ENCODE measurements at places on chromosomes 5 and 9.

- DNase-seq = no peak
These were observed 6.4 kb upstream of the ATOX1 start for GRCh38 chr5:151764801-151765200.

DNA sequence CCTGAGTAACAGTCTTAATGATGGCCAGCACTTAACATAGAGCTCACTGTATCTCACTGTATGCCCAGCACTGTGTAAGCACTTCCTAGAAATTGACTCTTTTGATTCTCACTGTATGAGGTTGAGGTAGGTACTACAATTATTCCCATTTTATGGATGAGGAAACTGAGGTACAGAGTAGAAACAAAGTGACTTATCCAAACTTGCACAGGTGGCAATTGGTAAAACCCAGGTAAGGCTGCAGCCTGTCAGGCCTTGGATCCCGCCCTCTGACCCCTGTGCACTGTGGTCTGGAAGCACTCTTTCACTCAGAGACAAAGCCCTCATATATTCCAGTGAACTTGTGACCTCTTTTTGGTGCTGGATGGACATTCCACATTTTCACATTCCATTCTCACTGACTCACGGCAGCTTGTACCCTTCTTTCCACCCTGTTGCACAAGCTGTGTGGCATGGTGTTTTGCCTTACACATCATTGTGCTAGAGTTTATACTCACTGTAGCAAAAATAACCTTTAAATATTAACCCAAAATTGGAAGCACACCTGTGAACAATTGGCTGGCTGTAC, 21.7 kb downstream of the ANKRD55 start:
- DNase-seq = no peak

DNA sequence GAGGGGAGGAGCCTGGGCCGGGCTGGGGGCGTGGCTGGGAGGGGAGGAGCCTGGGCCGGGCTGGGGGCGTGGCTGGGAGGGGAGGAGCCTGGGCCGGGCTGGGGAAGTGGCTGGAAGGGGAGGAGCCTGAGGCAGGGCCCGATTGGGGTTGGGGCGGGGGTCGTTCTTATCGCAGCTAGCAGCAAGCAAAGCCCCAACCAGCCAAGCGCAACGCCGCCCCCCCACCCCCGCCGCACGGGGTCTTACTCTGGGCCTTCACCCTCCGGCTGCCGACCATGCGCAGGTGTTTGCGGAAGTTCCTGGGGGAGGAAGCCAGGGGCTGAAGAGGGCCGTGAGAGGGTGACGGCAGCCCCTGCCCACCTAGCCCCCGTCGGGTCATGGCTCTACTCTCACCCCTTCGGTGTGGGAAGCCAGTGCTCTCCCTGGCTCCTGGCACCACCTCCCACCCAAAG, 5.0 kb downstream of the NSMF start:
- no peak for DNase-seq

DNA sequence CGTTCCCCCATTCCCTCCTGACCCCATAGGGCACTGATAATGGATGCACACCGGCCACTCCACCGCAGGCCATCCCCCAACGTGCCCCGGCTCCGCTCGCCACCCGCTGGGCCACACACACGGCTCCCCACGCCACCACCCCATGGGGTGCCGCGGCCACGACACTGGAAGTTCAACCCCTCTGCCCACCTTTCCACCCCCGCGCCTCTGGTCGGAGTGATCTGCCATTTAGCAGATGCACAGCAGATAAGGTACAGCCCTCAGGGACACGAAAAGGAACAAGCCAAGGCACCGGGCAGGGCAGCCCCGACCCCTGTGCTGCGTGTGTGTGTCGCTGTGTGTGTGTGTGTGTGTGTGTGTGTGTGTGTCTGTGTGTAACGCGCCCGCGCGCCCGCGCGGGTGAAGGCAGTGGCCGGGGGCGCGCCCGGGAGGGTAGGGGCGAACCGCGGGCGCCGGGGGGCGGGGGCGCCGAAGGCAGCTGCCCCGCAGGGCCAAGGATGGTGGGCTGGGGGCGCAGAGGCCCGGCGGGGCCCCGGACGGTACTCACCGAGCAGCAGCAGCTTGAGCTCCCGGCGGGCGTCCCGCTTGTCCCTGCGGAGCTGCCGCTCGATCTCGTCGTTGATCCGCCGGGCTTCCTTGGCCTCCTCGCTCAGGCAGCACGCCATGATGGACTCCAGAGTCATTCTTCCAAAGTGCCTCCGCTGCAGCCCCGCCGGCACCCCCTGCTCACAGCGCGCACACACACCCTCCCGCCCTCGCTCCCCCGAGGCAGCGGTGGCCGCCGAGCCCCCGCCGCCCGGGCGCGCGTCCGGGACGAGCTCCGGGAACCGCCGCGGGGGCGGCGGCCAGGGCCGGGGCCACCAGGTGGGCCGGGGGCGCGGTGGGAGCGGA, 813 bp downstream of the GNAQ start:
- DNase-seq = peak; percentile 36

DNA sequence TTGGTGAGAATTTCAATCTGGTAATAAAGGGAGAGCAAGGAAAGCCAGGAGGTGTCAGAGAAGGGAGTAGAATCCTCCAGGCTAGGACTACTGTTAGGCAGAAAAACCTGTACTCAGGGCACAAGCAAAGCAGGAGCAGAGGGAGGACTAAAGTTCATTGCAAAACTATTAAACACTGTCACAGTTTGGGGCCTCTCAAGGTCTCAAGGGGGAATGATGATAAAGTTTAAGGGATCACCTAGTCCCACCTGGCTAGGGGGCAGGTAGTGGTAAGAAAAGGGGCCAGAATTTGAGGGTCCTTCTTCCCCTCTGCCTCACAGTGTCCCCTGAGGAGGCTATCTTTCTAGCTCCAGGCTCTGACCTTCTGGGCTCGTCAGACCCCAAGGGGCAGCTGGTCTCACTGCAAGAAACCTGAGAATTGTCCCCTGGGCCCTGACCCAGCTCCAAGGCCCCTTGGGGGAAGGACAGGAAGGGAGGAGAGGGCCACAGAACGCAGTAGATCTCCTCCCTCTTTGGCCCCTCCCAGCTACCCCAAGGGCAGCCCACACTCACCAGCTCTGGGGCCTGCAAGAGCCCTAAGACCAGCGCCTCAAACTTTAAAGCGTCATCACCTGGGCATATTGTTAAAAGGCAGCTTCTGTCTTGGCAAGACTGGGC, 974 bp downstream of the CCDC69 start:
- no peak for DNase-seq

GRCh38 chr5:156819967-156820581, 30.0 kb upstream of the PPP1R2B start:
- DNase-seq = no peak
